CD4-positive, alpha-beta T cell treated with Interferon alpha-2 for 1 hour (primary cell): ENCODE measurements at places on chromosomes 7 and 10.

DNA sequence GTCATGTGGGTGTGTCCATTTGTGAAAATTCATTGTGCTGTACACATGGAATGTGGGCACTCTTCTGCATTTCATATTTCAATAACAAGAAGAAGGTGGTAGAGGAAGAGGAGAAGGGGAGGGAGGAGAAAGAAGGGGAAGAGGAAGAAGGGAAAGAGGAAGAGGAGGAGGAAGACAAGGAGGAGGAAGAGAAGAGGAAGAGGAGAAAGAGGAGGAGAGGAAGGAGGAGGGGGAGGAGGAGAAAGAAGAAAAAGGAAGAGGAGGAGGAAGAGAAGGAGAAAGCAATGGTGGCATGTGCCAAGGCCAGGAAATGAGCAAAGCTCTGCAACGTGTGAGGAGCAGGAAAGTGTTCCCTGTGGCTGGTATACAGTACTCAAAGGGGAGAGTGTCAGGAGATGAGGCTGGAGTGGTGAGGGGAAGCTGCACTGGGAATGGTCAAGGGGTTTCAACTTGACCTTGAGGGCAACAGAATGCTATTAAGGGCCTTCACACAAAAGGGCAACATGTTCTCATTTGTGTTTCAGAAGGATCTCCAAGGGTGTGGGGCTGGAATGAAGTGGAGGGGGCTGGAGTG is 40.5 kb downstream of the WNT2 start:
- no peak for DNase-seq

DNA sequence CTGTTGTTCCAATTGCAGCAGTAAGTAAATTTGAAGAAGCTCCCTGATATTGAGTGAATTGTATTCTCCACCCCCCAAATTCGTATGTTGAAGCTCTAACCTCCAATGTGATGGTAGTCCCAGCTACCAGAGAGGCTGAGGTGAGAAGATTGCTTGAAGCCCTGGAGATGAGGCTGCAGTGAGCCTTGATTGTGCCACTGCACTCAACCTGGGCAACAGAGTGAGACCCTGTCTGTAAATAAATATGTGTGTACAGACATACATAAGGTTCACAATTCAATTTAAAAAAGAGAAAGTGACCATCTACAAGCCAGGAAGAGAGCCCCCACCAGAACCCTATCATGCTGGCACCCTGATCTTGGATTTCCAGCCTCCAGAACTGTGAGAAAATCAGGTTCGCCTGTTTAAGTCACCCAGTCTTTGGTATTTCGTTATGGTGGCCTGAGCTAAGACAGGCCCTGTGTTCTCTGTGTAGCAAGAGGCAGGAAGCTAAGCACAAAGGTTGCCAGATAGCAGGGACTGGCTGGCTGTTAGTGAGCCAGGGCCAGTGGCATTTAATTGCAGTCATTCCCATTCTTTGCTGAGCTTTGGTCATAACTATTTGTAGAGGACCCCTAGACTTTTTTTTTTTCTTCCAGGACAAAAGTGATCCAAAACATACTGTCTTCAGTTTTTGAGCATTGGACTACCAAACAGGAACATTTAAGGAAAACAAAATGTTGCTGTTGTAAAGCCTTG is 45.6 kb downstream of the AUTS2 start:
- DNase-seq, result no peak

DNA sequence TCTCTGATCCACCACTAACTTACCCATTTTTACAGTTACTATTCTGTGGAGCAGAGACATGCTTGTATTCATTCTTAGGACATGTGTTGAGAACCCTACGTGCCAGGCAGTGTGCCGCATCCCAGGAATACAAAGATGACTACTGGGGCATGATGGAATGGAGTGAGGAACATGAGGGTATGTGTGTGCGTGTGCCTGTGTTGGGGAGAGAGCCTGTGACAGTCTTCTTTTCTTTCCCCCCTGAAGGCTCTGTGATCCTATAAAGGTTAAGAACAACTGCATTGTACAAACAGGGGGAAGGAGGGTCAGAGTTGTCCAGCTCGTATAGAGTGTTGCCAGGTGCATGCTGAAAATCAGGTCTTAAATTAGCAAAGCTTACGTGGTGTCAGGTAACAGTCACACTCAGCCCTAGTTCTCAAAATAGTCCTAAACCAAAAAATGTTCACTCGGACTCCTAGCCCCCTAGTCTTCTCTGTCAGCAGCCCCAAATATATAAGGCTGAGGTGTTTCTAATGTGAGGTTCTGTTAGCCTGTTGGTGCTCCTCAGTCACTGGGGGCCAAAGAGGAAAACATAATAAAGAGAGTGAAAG is 161.9 kb downstream of the CELF2 start:
- no peak for DNase-seq

GRCh38 chr7:91942312-91942711 is 1.6 kb downstream of the AKAP9 start:
- no peak for DNase-seq

DNA sequence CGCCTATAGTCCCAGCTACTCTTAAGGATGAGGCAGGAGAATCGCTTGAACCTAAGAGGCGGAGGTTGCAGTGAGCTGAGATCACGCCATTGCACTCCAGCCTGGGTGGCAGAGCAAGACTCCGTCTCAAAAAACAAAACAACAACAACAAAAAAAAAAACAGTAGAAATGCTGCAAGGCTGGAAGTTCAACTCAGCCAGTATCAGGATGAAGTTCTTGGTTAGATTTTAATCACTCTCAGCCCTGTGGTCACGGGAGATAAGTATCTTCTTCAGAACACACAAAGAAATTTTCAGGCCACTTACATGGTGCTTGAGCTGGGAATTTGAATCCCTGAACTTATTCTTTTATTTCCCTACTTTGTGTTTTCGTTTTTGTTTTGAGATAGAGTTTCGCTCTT is 120.4 kb downstream of the MARCHF5 start:
- DNase-seq, result no peak

DNA sequence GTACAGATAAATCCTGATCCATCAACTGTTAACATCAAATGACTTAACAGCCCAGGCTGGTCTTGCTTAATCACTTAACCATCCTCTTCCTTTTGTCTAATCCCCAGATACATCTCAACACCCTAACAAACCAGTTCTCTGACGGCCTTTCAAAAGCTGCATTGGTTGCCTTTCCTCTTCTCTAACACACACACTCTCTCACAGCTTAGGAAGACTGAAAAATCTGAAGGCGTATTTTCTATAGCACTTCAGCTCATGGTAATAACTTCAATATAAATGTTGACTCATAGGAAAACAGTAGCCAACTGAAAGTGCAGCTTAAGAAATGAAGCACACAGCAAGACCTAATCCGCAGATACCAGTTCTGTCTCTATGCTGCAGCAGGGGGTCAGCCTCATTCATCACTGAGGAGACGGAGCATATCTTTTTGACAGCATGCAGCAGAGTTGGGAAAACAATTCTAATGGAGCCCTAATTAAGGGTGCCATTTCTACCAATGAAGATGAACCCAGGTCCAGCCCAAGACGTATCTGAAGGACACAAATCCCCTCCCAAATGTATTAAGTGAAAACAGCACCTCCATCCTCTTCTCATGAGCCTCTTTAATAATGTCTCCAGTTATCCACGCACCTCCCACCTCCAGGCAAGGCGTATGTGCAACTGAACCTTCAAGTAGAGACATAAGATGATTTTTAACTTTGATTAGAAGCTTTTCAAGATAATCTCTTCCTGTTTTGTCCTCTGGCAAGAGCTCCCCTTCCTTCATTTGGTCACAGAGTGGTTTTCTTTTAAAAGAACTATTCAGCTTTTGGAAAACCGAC is 211.7 kb upstream of the NFE2L3 start:
- DNase-seq, result no peak

GRCh38 chr7:40726559-40726958 is 591.8 kb downstream of the SUGCT start:
- no peak for DNase-seq

DNA sequence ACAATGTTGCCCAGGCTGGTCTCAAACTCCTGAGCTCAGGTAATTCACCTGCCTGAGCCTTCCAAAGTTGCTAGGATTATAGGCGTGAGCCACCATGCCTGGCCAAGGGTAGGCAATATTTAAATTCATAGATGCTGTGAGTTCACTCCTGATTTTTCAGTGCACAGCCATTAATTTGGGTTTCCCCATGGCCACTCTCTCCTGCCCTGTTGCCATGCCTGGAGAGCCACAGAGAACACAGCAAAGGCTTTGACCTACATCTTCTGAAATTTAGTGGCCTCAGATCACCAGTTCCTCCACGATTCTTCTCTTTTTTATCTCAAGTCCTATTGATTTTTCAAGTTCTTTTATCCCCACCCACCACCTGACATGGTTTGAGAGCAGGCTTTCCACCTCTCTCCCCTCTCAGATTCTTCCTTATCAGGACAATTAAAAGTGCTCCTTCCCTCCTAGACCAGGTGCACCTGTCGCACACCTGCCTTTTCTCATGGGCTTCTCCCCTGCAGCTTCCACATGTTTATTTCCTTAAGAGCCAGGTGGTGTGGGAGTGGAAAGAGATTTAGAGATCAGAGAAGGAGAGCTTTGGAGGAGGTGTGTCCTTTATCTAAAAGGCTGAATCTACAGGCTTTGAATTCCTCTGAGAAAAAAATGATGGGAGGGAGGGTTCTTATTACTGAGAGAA is 123.8 kb downstream of the ADRA2A start:
- DNase-seq, result no peak

DNA sequence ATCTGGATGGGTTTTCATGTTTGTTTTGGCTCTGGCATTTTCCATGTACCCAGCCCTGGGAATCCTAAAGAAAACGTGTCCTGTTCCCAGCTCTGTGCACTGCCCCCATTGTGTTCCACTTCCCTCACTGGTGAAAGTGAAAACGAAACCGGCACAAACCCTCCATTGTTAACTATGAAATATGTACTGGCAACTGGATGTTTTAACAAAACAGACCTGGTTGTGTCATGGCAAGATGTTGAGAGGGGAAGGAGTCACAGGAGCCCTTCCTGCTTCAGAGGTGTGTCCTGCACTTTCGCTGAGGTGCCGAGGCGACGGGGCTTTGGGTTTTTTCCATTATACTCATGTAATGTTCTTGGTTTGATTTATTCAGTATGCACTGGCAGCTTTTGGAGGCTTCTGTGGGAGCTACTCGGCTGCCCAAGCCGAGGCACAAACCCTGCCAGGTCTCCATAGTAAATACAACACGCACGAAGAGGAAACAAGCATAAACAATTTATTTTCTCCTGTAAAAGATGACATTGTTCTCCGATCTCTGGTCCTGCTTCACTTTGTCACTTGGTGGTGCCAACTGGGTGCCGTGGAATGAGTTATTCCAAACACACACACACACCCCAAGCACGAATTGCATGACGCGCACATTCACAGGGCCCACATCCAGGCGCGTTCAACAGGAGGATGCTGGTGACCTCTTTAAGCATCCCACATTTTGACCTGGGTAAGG is 118.2 kb downstream of the CDK6 start:
- peak; percentile 44 for DNase-seq

DNA sequence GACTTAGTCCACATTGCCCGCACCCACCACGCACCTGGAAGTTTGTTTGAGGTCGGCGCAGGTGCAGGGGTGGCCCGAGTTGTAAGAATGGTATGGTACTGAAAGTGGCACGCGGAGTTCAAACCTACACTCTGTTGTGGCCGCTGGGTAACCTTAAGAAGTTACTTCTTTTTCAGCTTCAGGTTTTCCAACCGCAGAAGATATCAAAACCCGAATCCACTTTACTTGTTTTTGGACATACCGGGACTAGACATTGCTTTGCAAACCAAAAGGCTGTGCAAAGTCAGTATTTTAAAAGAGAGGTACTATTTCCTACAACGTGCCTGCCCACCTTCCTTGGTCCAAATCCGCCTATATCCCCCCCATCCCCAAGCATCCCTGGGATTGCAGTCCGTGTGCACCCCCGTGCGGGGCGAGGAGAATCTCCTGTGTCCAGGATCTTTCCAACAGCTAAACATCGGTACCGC is 1.0 kb downstream of the IGFBP3 start:
- no peak for DNase-seq

- DNase-seq, result peak; percentile 52
These were observed 63.8 kb downstream of the ICA1 start for GRCh38 chr7:8197994-8198698.

- DNase-seq, result no peak
These were observed 282.9 kb downstream of the TWIST1 start for GRCh38 chr7:18834577-18834976.
